ENCODE measurements at places on chromosomes 11 and 22.
A peak's percentile ranks its signal among the peaks of the same experiment; 100 is the strongest.

DNA sequence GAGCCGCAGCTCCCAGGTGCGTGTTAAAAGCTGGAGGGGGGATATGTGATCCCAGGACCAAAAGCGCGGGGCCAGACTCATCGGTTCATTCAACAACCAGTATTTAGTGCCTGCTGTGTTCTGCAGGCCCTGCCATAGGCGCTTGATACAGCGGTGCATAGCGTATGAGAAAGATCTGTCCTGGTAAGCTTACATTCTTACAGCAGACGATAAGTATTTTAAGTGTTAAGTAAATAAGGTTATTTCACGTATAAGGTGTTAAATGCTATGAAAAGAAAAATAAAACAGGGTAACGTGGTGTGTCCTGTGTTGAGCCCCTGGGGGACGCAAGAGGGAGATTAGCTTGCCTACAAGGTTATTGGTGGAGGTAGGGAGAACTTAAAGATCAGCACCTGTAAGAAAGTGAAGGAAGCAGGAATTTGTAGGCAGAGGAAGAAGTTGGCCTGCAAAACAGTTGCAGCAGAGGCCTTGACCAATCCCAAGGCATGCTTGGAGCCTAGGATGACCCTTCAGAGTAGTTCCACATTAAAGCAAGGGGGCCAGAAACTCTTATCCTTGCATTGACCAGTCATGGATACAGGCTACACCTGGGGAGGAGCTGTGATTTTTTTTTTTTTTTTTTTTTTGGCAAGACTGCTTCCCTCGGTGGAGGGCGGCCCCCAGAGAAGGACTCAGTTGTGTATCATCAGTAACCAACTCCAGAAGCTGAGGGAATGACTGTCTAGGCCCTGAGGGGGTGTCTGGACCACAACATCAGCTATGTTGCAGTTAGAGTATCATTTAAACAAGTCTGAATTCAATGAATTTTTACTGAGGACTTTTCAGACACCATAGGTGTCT, 487 bp upstream of the LIPT2 start:
- DNase-seq: peak; percentile 61

DNA sequence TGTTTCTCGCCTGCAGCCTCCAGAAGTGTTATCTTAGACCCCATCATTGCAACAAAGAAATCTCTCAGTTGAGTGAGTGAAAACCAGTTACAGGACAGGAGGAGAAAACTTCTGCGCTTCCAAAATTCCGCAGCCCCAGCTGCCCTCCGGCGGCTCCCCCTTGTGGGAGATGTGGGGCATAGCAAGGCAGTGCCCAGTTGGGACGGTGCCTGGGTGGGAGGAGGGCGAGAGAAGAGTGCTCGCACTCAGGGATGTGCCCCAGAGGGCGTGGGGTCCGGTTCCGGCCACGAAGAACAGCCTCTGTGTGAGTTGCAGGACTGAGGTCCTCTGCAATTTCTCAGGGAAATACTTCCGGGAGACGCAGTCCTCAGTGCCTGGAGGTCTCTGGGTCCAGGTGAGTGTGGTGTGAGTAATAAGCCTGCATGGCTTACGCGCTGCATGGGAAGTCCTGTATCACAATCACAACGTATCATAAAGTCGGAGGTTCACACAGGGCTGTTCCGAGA, 87.0 kb upstream of the BLID start:
- peak; percentile 16 for DNase-seq

GRCh38 chr22:28711820-28712777, 29.5 kb downstream of the CHEK2 start:
- DNase-seq: no peak

GRCh38 chr11:95072948-95073347, 6.2 kb downstream of the SRSF8 start:
- DNase-seq: no peak

DNA sequence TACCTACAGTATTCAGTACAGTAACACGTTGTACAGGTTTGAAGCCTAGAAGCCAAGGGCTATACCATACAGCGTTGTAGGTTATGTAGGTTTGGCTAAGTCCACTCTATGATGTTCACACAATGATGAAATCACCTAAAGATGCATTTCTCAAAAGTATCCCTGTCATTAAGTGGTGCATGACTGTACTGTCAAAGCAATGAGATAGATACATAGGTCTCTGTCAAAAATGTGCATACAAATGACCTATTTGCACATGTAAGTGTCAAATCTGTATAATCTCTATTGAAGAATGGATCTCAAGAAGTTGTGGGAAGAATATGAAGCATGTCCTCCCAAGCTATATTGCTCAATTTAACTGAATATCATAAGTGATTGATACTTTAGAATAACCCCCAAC, 11.9 kb upstream of the DDI1 start:
- DNase-seq: no peak

- no peak for DNase-seq
Observed at GRCh38 chr11:35257281-35257680, 118.3 kb downstream of the CD44 start.

- no peak for DNase-seq
Observed at GRCh38 chr11:18000760-18001159, 12.1 kb downstream of the SERGEF start.

DNA sequence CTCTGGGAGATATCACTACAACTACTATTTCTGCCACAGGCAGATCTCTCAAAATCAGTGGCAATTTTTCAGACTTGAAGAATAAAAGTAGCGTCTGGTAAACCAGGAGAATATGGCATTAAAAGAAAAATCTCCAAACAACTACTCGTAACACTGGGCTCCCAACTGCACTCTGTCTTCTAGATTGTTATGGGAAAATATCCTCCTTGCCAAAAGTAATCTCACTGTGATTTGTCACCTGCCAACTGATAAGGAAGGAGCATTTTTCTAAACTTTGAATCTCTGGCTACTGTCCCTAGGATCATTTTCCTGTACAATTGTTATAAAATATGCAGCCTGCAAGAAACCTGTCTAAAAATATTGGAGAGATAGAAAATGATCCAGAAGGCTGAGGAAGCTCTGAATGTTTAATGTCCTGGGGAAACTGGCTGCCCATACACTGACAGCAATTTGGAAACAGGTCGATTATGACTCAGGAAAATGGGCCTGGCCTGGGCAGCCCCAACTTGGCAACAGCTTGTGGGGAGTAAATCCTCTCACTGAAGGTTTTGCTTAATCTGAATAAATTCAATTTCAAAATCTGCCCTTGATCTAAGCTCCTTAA, 90.5 kb upstream of the DBX1 start:
- peak; percentile 53 for DNase-seq

- no peak for DNase-seq
Observed at GRCh38 chr11:22786475-22786874, 43.1 kb downstream of the SVIP start.

DNA sequence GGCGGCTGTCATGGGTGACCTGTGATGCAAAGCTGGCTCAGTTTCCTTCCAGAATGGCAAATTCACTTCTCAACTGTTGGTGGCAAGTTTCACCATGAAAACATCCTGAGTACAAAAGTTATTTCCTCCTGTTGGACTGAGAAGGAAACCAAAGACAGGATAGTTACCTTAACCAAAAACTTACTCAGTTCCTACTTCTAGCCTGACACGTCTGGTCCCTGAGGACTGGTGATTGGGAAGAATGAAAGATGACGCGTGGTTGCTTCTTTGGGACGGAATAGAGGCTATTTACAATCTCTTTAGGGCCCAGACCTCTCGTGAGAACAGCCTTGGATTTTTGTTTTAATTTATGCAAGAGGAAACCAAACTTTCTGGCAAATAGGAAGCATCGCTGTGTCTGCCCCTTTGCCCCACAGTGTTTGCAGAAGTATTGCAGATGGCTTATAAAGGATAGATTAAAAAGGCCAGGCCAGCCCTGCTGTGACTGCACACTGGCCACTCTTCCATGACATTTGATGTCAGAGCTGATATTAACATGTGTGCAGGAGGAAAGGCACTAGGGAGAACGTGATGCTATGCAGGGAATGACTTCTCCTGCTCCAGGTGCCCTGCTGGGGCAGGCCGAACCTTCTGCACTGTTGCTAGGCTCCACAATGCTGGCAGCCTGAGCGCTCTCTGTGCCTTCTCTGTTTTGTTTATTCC, 7.6 kb downstream of the VPS26B start:
- DNase-seq: no peak

GRCh38 chr11:134317103-134317502, 14.7 kb upstream of the GLB1L2 start:
- DNase-seq: no peak

DNA sequence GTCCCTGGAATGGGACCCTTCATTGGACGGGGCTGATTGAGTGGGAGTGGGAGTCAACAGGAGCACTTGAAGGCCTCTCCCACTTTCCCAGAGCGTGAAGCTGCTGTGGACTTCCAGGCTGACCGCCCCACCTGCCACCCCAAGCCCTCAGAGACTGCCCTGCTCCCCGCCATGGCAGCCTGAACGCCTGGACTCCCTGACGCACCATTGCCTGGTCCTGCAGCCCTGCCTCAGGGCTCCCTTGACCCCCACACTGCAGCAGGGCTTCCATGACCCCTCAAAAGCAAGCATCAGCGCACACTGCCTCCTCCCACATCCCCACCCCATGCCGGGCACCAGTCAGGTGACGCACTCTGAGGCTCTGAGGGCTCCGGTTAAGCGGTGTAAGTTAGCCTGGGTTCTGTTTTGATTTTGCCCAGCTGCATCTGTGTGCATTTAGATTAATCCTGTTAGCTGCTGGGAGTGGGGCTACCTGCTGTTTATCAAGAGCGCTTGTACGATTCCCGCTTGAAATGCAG, 39.4 kb downstream of the TRIM29 start:
- DNase-seq: peak; percentile 80

- no peak for DNase-seq
Observed at GRCh38 chr11:65156926-65157325, 13.1 kb upstream of the SPDYC start.

DNA sequence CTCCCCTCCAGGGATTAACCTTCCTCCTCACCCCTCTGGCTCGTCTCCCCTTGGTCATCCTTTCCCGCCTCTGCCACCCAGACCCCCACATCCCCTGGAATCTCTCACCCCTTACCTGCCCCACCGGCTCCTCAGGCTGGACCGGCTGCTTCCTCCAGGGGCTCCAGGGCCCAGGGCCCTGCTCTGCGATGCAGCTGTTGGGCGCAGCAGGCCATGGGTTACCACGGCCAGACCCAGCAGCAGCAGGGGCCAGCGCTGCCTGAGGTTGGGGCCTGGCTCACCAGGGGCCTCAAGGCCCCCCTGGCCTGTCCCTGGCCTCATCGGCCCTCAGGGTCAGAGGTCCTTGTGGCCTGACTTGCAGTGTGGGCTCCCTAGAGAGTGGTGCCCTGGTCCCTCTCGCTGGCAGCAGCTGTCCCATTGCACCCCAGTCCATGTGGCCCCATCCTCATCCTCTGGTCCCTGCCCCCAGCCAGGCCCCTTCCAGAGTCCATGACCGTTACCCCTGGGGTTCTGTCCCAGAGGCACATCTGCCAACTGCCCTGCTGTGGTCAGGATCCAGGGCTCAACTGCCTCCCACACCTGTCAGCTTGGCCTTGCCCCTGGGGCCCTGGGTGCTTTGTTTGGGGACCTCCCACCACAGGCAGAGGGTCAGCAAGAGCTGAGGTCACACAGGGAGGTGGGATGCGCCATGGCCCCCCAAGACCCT, at the start of gene IGLL1:
TSS of gene IGLL1 (minus strand) at position 421 of the 706 bp plus-strand sequence. CDS start at position 321, 100 bp downstream.
- no peak for DNase-seq
